ENCODE measurements at places on chromosomes 4 and X.

DNA sequence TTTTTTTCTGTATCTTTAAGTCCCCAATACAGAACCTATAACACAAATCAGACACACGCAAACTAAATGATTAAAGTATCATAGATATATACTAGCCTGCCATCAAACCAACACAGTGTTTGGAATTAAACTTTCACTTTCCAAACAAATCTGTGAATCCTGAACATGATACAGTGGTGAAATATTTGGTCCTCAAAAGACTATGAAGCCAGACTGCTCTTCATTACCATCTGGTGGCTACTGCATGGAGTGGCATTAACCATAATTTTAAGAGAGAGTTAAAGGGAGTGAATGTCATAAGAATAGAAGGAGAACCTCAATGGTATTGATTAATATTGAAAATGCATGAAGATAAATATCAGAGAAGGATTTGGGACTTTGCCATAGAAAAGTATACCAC is 9.2 kb upstream of the GABRA4 start:
- DNase-seq, result no peak

DNA sequence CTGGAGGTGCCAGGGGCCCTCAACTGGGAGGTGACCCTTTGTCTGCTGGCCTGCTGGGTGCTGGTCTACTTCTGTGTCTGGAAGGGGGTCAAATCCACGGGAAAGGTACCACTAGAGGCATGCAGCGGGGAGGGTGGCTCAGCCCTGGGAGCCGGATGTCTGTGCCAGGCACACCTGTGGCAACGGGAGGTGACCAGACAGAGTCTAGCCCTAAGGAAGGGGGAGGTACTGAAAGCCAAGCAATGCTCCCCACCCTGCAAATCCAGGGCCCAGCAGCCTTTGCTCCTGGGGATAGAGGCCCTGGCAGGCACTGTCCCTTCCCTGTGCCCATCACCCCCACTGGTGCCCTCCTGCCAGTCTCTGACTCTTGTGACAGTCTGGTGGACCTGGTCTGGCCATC is 4.3 kb downstream of the SLC6A8 start:
- DNase-seq, result no peak

DNA sequence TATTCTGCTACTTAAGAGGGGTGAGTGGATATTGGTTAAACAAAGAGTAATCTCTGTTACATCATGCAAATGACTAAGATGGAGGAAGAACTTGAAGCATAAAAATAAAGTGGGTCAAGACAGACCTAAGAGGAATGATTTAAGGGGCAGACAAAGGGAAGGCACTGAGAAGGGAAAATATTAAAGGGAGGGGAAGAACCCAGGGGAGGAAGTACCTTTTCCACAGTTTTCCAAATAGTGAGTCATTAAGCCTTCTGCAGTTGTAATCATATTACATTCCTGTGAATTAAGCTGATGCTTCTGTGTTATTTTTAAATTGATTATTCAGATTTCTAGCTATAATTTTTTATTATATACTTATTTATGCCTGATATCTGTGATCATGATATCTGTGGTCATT is 253.3 kb downstream of the CENPC start:
- no peak for DNase-seq

DNA sequence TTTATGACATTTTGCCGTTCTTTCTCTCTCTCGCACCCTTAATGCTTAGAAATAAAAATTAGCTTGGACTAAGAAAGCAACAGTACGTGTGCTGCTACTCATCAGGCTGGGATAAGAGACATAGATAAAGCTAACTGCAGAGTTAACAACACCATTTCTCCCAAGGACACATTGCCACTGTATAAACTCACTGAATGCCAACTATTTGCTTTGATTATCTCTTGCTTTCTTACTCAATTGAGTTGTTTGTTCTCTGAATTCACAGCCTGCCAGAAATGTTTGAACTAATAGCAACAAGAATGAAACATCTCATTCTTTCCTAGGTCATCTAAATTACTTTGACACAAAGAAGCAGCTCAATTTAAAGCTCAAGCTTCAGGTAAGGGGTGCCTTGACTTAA is 34.6 kb downstream of the F8 start:
- no peak for DNase-seq

DNA sequence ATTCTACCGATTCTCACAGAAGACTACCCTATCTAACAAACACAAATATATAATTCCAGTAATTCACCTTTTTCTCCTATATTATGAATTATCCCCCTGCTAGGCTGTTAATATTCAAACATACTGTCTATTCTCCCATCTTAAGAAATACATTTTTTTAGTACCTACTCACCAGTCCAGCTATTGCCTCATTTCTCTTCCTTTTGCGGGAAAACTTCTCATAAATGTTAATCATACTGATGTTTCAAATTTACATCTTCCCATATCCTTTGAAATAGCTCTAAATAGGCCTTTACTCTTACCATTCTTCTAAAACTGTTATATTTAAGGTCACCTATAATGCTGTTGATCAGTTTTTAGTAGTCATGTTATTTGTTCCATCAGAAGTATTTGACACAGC is 759.1 kb upstream of the SLIT2 start:
- DNase-seq, result no peak

GRCh38 chr4:8882239-8882638 is 10.6 kb upstream of the HMX1 start:
- DNase-seq, result no peak
